ENCODE measurements at places on chromosomes 2 and 18.

DNA sequence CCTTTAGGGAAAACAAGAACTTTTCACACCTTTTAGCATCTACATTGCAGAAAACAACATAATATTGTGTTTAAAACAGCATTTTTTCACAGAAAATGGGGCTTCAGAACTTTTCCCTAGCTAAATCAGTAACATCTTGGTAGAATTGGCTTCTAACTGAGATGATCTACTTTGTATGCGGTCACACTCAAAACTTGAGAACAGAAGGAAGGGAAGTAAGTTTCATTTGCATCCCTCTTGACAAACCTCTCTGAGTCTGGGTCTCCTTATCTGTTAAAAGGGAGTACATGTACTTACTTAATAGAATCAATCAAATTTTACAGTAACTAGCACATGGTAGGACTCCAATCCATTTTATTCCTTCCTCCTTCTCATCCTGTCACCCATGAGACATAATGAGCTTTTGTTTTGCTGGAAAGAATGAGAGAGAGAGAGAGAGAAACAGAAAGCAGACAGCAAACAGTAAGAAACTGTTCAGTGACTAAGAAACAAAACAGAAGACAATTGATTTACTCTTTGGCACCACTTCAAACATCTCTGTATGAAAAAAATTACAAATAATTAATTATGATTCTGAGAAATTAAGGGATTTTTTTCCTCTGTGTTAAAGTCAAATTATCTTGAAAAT lies 387.3 kb downstream of the SATB2 start:
- DNase-seq: no peak

DNA sequence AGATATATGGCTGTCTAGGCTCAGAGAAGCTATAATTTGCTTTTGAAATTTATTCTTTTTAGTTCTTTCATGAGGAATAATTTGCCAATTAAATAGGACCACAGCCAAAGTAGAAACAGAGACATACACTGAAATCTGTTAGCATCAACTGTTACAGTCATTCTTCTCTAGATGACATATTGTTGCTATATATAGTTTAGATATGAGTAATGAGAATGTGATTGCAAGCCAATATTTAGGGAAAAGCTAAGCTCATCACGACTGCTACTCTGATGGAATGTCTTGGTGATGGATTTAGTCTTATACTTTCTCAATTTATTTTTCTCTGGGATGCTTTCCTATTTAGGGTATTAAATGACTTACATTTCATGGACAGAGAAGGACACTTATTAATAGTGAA lies 259.1 kb downstream of the LNPK start:
- DNase-seq: no peak

DNA sequence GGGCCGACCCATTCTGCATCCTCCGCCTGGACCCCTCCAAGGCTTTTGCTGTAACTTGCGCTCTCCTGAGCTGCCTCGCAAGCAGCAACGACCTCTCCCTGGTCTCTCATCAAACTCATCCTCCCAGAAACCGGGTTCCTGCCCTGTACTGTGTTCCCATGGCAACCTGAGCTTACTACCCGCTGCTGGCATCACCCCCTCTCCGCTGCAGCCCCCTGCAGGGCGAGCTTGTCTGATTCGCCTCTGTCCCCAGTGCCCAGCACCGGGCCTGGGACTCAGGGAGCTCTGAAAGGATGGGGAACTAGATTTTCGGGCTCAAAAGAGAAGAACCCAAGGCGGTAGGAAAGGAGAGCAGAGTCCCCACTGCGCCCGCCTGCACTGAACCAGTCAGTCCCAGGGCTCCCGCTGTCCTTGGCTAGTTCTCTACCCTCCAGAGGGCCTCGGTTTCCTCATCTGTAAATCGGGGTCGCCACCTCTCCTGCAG lies 463 bp downstream of the HS1BP3 start:
- DNase-seq: no peak

GRCh38 chr18:76134628-76135027 lies 360.4 kb downstream of the ZNF516 start:
- no peak for DNase-seq

GRCh38 chr2:104599787-104600510 lies 254.0 kb upstream of the POU3F3 start:
- no peak for DNase-seq

GRCh38 chr2:240300840-240301239 lies 134.6 kb upstream of the GPC1 start:
- DNase-seq: no peak

- DNase-seq: no peak
Observed at GRCh38 chr2:164495491-164496223, 125.6 kb downstream of the GRB14 start.

DNA sequence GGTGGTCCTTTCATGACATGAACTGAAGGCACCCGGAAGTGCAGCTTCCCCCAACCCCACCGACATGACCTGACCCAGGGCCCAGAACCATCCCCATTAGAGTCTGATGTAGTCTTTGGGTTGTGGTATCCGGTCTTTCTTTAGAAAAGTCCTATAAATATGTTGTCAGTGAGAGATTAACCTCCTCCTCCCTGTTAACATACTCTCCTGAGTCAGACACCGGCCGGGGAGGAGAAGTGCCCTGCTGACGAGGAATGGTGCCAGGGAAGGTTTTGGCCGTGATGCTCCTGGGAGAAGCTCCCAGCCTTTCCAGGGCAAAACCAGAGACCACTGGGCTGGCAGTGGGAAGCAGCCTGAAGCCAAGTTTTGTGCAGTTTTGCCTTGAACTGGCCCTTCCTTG lies 109.0 kb downstream of the LAMA3 start:
- DNase-seq: no peak

DNA sequence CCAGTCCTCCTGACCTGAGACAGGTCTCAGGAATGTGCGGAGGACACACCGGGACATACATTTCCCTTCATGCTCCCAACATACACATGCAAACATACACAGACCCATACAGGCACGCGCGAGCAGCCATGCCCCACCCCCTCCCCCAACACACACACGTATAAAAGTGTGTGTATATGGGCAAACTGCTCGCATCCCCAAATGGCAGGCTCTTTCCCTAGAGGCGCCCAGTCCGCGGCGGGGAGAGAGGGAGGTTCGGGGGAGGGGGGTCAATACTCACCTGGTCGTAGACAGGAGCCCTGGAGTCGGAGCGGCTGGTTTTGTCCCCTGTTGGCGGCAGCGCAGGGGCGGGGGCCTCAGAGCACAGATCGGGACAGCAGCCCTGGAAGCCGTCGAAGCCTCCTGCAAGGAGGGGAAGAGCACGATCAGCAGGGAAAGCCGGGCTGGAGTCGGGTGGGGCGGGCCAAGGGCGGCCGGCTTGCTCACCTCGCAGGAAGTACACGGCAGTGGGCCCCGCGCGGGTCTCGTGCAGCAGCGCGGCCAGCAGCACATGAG lies 682 bp downstream of the DUSP2 start:
- DNase-seq: no peak

GRCh38 chr2:189086250-189086649 lies 93.3 kb downstream of the COL5A2 start:
- no peak for DNase-seq

DNA sequence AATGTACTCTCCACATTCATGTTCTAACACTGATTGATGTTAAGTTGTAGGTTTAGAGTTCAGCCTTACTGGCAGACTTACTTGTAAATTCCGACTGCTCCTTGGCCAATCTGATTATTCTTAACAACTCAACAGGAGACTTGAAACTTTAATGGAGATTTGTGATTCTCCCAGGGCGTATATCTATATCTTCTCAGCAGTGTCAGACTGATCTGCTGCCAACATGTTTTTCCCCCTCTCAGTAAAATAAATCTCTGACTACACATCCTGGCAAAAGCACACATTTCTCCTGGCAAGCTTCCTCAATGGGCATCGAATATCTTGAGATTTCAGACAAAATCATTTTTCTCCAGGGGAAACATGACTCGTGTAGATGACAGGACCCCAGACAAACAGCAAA lies 1041.2 kb downstream of the DPP10 start:
- no peak for DNase-seq

- DNase-seq: no peak
Observed at GRCh38 chr2:86815611-86816010, 24.9 kb upstream of the CD8A start.
